ENCODE measurements at places on chromosomes 3 and 15.

DNA sequence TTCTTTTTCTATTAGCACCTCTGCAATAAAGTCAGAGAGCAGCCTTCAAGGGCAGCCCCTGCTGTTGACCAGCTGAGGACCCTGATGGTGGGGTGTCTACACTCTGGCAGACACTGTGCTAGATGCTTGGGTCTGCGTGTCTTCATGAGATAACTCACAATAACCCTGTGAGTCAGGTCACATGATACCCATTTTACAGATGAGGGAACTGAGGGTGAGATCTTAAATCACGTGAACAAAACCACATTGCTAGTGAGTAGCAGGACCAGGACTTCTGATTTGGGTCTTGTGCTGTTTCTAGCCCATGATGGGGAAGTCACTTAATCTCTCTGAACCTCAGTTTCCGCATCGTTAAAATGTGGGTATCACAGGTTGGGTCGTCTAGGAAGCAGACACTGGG, 118.5 kb upstream of the LIPC start:
- no peak for DNase-seq

DNA sequence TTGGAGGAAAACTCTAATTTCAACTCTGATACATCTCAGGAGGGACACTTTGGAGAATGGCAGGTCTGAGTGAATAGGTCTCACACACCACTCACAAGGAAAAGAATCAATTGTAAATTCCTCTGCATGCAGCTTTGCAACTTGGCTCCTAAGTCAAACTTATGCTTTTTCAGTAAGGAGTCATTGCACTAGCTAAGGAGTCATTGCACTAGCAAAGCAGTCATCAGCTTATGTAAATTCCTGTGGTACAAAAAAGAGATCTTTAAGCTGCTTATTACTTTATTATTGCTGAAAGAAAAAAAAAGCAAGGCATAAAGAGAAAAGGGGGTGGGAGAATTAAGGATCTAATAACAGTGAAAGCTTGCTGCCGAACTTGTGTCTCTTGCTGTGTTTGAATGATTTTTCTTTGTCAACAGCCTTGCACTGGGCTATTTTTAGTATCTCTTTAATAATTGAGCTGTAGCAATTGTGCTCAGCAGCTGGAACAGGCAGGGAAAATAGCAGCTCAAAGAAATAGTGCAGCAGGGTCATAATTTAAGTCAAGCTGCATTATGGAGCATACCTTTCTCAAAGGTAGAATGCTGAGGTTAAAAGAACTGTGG, 154.3 kb upstream of the ARPP21 start:
- DNase-seq: no peak

DNA sequence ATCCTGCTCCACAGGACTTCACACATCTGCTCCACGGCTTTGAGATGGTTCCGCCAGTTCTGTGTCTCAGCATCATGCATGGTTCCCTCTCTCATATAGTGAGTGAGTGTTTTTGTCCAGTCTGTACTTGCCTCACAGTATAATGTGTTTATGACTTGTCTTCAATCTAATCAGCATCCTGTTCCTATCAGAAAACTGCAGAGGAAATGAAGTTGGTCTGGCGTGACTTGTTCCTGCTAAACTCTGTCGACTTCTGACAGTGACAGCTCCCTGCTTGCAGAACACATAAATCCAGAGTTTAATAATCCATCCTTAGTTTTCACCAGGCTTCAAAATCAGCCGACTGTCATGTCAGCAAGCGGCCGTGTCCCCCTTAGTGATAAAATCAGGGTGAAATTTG, 222.3 kb downstream of the SLCO3A1 start:
- DNase-seq: no peak

DNA sequence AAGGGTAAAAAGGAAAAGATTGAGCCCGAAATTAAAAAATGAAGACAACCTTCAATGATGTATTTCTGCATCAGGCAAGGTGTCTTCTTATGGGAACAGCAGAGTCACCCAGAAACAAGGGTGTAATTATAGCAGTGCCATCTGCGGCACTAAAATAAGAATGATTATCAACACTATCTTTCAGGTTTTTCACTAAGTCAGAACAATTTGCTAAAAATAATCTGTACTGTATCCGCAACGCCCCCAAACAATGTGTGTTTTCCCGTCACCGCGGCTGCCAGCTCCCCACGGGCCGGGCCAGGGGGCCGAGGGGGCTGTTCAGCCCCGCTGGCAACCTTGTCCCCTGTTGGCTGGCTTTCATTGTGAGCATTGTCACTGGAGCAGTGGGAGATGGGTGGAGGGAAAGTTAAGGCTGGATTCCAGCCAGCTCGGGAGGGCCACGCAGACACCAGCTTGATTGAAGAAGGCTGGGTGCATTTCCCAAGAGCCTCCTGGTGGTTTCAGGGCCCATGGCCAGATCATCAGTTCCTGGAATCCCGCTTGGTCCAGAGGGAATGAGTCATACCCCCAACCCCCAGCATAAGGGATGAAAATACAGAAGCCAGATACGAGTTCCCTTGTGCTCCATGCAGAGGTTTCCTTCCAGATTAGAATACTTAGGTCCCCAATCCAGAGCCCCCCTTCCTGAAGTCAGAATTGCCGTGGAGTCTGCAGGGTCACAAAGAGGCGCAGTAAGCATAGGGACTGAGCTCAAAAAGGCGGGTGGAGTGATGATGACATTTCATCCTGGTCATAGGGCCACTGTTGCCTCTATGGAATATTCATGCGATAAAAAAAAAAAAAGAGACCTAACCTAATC, 90.2 kb upstream of the KLF13 start:
- DNase-seq: peak; percentile 77

Data from GM04503 (cell line).